ENCODE measurements at places on chromosomes 16 and 17. TPM values are rescaled to one million over a fixed set of nuclear protein-coding genes. Genes with fewer than 3 reads are reported as not detected.
A peak's percentile ranks its signal among the peaks of the same experiment; 100 is the strongest.

GRCh38 chr17:36641877-36642845 is 40.8 kb downstream of the MRM1 start:
- H3K4me1 ChIP-seq, result peaks cover 14% of the 10 kb centered on the region
- H3K36me3 ChIP-seq, result no peaks in the 10 kb centered on the region
- peak overlapping the region; percentile 23 for H3K4me3 ChIP-seq
- no peak overlapping the region for H3K27ac ChIP-seq
- H3K27me3 ChIP-seq, result peaks cover 92% of the 10 kb centered on the region

- DNase-seq, result peak; percentile 70
- no peak overlapping the region for H3K4me3 ChIP-seq
Observed at GRCh38 chr17:57121308-57122042, 36.4 kb downstream of the AKAP1 start.

DNA sequence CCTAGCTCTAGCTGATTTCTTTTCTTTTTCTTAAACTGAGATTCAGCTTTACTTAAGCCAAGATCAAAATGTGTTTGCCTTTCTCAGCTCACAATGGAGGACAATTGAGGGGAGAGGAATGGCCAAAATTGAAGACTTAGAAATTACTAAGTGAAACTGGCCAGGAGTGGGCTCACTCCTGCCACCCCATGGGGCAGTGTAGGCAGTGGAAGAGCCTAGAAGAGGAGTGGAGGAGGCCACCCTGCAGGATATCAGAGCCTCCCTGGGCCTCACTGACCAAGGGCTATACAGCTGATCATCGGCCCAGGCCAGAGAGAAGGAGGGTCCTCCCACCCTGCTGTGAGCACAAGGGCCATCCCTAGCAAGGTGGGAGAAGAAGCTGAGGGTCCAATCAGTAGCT is 119.8 kb downstream of the CCT6B start:
- no peak for DNase-seq
- H3K27me3 ChIP-seq, result no peaks in the 10 kb centered on the region
- no peak overlapping the region for H3K27ac ChIP-seq
- H3K4me1 ChIP-seq, result no peaks in the 10 kb centered on the region
- H3K4me3 ChIP-seq, result no peak overlapping the region

Gene BOLA2B
- total RNA-seq, result 237 TPM

- no peaks in the 10 kb centered on the region for H3K27me3 ChIP-seq
- no peaks in the 10 kb centered on the region for H3K36me3 ChIP-seq
- H3K4me1 ChIP-seq, result peaks cover 15% of the 10 kb centered on the region
- H3K4me3 ChIP-seq, result peak overlapping the region; percentile 58
Observed at GRCh38 chr17:63700528-63701455, 867 bp upstream of the LIMD2 start.

- H3K4me3 ChIP-seq, result no peak overlapping the region
- no peaks in the 10 kb centered on the region for H3K36me3 ChIP-seq
- H3K27me3 ChIP-seq, result no peaks in the 10 kb centered on the region
- no peak for DNase-seq
- no peaks in the 10 kb centered on the region for H3K4me1 ChIP-seq
Observed at GRCh38 chr16:57962046-57962445, 8.9 kb downstream of the CNGB1 start.

Gene GAN
- total RNA-seq, result 10.9 TPM

DNA sequence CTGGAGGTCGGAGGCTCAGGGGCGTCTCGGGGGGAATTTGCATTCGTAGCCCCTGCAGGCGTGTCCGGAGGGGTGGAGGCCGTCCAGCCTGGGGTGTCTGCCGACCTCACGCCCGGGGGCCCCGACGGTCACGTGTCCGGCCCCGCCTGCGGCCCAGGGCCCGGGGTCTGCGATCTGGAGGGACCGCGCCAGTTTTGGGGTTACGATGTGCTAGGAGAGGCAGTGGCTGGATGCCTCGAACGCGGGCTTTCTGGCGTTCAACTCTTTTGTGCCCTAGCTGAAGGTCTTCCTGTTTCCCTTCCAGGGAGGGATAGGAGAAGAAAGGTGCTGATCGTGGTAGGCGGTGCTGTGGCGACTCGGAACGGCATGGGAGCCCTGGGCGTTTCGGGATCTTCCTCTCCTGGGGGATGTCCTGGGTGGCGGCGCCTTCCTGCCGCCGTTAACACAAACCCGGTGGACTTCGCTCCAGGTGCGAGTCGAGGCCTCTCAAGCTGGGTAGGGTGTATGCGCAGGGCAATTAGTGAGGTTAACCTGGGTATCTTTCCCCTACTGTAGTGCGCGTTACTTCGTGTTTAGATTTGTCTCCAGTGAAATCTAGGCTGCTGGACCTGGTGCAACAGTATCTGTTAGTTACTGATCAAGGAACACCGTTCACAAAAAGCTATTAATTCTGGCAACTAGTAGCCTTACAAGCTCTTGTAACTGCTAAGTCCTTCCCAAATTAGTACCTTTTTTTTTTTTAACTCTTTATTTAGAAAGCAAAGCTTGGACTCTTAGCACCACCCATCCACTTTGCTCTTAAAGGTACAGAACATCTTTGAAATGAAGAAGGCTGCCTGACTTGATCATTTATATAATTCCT is 1.3 kb downstream of the AKAP1 start:
- H3K27ac ChIP-seq, result peak overlapping the region; percentile 98
- peaks cover 48% of the 10 kb centered on the region for H3K4me1 ChIP-seq
- H3K4me3 ChIP-seq, result peak overlapping the region; percentile 92
- peak; percentile 79 for DNase-seq
- H3K36me3 ChIP-seq, result no peaks in the 10 kb centered on the region
- no peaks in the 10 kb centered on the region for H3K27me3 ChIP-seq

DNA sequence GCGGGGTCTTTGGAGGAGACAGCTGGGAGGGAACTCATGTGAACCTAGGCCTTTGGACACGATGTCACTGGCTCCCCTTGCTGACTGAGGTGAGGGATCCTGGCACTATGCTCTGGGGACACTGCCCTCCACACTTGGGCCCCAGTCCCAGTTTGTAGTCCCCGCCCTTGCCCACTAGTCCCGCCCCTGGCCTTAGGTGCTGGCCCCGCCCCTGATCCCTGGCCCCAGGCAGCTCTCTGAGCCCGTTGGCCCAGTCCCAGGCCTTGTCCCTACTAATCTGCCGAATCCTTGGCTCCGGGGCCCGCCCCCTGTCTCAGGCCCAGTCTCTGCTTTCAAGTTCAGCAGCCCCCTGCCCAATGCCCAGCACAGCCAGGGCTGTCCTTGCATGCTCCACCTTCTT is 61.0 kb downstream of the SMPD3 start:
- no peaks in the 10 kb centered on the region for H3K27me3 ChIP-seq
- no peak overlapping the region for H3K4me3 ChIP-seq
- no peaks in the 10 kb centered on the region for H3K36me3 ChIP-seq
- peak; percentile 55 for DNase-seq
- H3K27ac ChIP-seq, result peak overlapping the region; percentile 95

DNA sequence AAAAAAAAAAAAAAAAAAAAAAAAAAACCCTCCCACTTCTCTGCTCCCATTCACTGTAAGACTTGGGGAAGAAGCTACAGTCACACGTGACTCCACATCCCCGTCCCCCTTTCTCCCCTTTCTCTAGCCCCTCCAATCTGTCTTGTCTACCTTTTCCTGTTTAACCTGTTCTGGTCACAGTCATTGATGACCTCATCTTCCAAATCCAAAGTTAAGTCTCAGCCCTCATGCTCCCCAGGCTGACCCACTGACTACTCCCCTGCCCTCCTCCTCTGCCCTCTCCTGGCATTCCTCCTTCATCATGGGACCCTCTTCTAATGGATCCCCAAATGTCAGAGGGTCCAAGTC is 1.6 kb upstream of the CDH5 start:
- no peak for DNase-seq
- H3K4me3 ChIP-seq, result no peak overlapping the region
- H3K4me1 ChIP-seq, result no peaks in the 10 kb centered on the region
- H3K27me3 ChIP-seq, result no peaks in the 10 kb centered on the region

- peaks cover 5% of the 10 kb centered on the region for H3K4me1 ChIP-seq
- H3K4me3 ChIP-seq, result no peak overlapping the region
- peak overlapping the region; percentile 7 for H3K27ac ChIP-seq
- no peaks in the 10 kb centered on the region for H3K36me3 ChIP-seq
- no peaks in the 10 kb centered on the region for H3K27me3 ChIP-seq
- peak; percentile 42 for DNase-seq
Observed at GRCh38 chr16:2663553-2664546, 18.5 kb upstream of the KCTD5 start.

- H3K27ac ChIP-seq, result no peak overlapping the region
- peaks cover 15% of the 10 kb centered on the region for H3K4me1 ChIP-seq
- peaks cover 4% of the 10 kb centered on the region for H3K27me3 ChIP-seq
- no peak overlapping the region for H3K4me3 ChIP-seq
- H3K36me3 ChIP-seq, result no peaks in the 10 kb centered on the region
- no peak for DNase-seq
Observed at GRCh38 chr16:54696522-54696921, 234.1 kb upstream of the IRX5 start.

GRCh38 chr17:34474706-34475105 is 104.7 kb upstream of the TMEM132E start:
- DNase-seq, result no peak
- H3K4me3 ChIP-seq, result no peak overlapping the region
- H3K36me3 ChIP-seq, result no peaks in the 10 kb centered on the region
- H3K27ac ChIP-seq, result no peak overlapping the region
- H3K27me3 ChIP-seq, result peaks cover 20% of the 10 kb centered on the region

Gene TERB1
- total RNA-seq, result not detected

Gene LDAF1
- 37.4 TPM for total RNA-seq

Data from hepatocyte (in vitro differentiated cells).